Muscle of leg (tissue), 16 donors: ENCODE measurements at places on chromosomes 2 and 18. TPM values are rescaled to one million over a fixed set of nuclear protein-coding genes. Genes with fewer than 3 reads are reported as not detected.

DNA sequence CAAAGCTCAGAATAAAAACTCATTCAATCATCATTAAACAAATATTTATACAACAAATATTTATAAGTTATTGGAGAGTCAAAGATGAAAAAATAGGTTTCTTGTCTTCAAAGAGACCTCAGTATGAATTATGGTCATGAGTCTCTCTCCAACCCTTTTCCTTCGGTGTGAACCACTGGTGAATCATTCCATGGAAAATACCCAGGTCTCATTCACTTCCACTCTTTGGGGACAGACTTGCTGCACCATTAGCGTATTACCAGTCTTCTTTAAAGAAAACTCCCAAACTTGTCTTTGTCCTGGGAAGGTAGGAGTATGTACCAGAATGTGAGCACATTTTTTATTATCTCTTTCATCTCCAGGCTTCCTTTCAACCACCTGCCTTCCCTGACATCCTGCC, 257.4 kb upstream of the RBMS1 start:
- H3K36me3 ChIP-seq = no peaks in the 10 kb centered on the region
- no peaks in the 10 kb centered on the region for H3K4me1 ChIP-seq
- H3K27me3 ChIP-seq = no peaks in the 10 kb centered on the region
- H3K4me3 ChIP-seq = no peak overlapping the region
- no peak overlapping the region for H3K27ac ChIP-seq
- no peak for DNase-seq

DNA sequence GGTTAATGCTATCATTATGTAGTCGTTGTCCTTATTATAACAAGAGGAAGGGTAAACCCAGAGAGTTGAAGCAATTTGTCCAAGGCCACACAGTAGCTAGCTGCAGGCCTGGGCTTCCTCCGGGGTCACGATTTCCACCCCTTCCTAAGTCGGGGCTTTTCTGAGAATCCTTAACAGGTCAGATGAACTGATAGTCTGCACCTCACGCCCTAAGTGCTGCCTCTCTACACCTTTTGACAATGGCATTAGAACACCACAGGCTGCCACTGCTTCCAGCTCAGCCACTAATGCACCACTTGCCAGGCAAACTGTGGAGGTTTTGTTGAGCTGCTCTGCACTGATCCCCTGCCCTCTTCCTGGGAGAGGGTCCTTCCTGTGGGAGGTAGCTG, 37.7 kb downstream of the FOSL2 start:
- no peak overlapping the region for H3K4me3 ChIP-seq
- no peaks in the 10 kb centered on the region for H3K27me3 ChIP-seq
- H3K27ac ChIP-seq = no peak overlapping the region
- no peak for DNase-seq

DNA sequence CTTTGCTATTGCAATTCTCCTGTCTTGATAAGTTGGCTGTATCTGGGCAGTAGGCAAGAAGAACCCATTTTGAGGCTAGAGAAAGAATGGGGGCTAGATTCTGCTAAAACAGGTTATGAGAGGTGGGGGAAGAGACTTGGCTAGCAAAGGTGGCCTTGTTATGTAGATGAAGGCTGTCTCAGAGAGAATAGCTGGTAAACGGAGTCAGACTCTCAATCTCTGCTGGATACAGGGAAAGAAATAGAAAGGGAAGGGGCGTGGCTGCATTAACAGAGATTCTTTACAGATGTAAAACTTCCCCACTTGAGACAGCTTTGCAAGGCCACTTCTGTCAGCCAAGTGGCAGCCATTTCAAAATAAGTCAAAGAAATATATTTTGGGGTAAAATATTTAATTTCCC, 38.1 kb upstream of the ARHGAP25 start:
- no peaks in the 10 kb centered on the region for H3K4me1 ChIP-seq
- no peaks in the 10 kb centered on the region for H3K27me3 ChIP-seq
- H3K27ac ChIP-seq = no peak overlapping the region
- no peak for DNase-seq

DNA sequence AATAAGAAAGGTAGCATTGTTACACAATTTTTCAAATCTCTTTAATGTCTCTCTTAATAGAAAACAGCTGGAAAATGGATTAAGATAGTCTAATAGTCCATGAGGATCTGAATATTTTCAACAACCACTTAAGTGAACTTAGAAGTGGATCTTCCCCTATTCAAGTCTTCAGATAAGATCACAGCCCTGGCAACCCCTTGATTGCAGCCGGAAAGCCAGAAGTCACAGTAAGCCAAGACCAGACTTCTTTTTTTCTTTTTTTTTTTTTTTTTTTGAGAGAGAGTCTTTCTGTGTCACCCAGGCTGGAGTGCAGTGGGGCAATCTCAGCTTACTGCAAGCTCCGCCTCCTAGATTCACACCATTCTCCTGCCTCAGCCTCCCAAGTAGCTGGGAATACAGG, 18.6 kb upstream of the ZC3H15 start:
- no peaks in the 10 kb centered on the region for H3K36me3 ChIP-seq
- no peak overlapping the region for H3K4me3 ChIP-seq
- DNase-seq = no peak
- H3K4me1 ChIP-seq = no peaks in the 10 kb centered on the region
- no peaks in the 10 kb centered on the region for H3K27me3 ChIP-seq

DNA sequence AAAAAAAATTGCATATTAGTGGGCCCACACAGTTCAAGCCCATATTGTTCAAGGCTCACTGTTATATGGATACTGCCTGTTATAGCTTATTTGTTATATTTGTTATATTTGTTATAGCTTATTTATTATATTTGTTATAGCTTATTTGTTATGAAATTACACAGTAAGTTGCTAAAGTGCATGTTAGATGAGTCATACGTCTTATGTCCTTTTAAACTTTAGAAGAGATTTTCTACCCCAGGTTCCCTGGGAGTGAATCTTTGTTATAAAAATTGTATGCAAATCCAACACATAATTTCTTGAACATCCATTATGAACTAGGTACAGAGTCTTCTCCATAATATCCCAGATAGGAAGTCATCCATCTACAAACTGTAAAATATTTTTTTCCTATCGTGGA, 22.1 kb downstream of the HTR2B start:
- no peak overlapping the region for H3K27ac ChIP-seq
- H3K4me1 ChIP-seq = no peaks in the 10 kb centered on the region
- DNase-seq = no peak
- peaks cover 28% of the 10 kb centered on the region for H3K36me3 ChIP-seq
- H3K4me3 ChIP-seq = no peak overlapping the region

- no peak overlapping the region for H3K27ac ChIP-seq
- no peaks in the 10 kb centered on the region for H3K27me3 ChIP-seq
- H3K4me3 ChIP-seq = no peak overlapping the region
- DNase-seq = peak; percentile 12
Observed at GRCh38 chr2:49861821-49862220, 707.5 kb upstream of the FSHR start.

The CPO gene
- 0.13 TPM for total RNA-seq

DNA sequence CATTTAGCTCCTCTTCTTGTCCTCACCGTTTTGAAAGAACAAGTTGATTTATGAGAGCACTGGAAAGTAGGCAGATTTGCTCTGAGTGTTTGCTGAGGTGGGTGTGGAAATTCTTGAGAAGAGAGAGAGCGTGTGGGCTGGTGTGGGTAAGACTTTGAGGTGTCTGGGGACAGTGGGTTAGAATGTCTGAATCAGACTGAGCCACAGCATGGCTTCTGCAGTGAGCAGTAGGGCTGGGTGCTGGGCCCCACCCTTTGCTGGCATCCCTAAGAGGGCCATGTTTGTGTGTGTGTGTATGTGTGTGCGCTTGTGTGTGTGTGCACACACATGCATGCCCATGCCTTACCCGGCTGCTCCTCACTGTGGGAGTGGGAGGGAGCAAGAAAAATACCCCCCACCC, 63.7 kb downstream of the COPS8 start:
- no peak for DNase-seq
- H3K27ac ChIP-seq = no peak overlapping the region
- peaks cover 8% of the 10 kb centered on the region for H3K4me1 ChIP-seq

DNA sequence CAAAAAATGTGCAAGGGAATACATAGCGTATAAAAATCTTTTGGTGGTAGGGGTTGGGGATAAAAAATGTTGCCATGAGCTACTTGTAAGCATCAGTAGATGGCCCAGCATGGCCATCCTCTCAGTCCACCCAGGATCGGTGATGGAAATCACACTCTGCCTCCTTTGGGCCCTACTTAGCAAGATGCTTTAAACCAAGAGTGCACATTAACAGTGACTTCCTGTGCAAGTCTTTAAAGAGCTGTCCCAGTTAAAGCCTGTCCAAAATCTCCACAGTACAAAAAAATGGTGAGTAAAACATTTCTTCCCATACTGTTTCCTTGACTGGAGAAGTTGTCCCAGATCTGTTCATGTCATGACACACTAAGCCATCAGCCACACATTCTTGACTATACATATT, 18.0 kb downstream of the ANKRD44 start:
- DNase-seq = no peak
- no peaks in the 10 kb centered on the region for H3K27me3 ChIP-seq
- H3K4me3 ChIP-seq = no peak overlapping the region
- no peaks in the 10 kb centered on the region for H3K36me3 ChIP-seq
- no peak overlapping the region for H3K27ac ChIP-seq
- peaks cover 2% of the 10 kb centered on the region for H3K4me1 ChIP-seq

The ANKRD44 gene
- 26.3 TPM for total RNA-seq

DNA sequence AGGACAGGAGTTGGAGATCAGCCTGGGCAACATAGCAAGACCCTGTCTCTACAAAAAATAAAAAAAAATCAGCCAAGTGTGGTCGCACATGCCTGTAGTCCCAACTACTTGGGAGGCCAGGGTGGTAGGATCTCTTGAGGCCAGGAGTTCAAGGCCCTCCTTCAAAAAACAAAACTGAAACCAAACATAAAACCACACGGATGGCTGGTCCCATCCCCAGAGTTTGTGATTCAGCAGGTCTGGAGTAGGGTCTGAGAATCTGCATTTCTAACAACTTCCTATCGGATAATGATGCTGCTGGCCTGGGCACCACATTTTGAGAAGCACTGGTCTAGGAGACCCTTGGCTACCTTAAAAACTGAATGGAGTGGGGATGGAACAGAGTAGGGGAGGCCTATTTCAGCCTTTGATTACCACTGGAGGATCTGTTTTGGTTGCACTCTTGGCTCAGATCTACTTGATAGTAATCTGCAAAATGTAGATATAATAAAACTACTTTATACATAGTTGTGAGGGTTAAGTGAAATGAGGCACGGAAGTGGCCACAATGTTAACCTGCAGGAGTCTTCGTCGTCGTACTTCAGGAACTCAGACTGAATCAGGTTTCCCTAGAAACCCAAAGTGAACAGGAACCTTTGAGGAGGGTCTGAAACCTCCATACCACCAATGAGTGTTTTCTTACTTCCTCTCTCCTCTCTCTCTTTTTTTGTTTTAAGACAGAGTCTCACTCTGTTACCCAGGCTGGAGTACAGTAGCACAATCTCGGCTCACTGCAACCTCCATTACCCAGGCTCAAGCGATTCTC, 25.5 kb upstream of the NFE2L2 start:
- H3K4me1 ChIP-seq = peaks cover 3% of the 10 kb centered on the region
- no peak overlapping the region for H3K4me3 ChIP-seq
- H3K27me3 ChIP-seq = no peaks in the 10 kb centered on the region

The IKZF2 gene
- 5.1 TPM for total RNA-seq

DNA sequence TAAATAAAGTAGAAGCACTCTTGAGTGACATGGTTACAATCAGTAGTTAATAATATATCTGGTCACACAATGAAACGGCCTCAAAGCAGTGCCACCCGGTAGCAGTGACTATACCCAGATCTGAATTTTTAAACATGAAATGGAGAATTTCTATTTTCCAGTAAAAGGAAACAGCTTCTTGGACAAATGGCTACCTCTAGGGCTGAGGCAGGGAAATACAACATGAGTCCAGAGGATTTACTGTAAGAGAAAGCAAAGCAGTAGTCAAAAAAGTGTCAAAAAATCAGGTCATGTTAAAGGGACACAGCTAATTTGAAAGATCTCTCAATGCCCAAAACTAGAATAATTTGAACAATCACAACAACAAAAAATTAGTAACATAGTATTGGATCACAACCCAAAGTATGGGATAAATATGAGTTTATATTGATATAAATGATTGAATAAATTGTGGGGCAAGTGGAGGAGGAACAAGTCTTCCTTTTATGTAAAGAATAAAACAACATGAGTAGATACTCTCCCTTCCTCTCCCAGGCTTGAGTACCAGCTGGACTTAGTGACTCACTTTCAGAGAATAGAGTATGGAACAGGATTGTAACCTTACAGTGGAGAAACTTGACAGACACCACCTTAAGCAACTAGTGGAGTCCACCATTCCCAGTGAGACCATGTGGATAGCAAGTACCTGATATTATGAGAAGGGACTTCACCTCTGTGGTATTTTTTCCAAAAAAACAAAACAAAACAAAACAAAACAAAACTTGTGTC, 180.8 kb downstream of the MBD2 start:
- no peaks in the 10 kb centered on the region for H3K27me3 ChIP-seq
- no peak overlapping the region for H3K4me3 ChIP-seq
- no peak for DNase-seq
- no peaks in the 10 kb centered on the region for H3K36me3 ChIP-seq

DNA sequence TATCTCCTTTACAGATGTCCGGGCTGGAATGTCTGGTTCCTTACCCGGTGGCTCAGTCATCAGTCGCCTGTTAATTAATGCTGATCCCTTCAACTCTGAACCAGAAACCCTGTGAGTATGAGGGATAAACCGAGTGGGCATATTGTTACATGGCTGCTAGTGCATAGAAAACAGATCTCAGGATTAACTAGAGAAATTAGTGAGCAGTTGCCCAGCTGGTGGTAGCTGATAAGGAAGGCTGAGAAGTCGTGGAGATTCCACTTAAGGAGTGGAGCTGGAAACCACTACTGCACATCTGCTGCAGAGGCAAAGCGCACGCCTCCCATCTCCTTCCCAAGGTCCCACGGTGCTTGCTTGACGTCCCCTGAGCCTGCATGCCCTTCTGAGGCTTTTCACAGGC, 97.7 kb downstream of the DGKD start:
- DNase-seq = no peak
- H3K36me3 ChIP-seq = peaks cover 89% of the 10 kb centered on the region
- H3K27ac ChIP-seq = no peak overlapping the region
- H3K4me3 ChIP-seq = no peak overlapping the region
- no peaks in the 10 kb centered on the region for H3K27me3 ChIP-seq

GRCh38 chr2:60573251-60573650, 19.8 kb upstream of the BCL11A start:
- H3K4me3 ChIP-seq = no peak overlapping the region
- no peak for DNase-seq
- H3K4me1 ChIP-seq = peaks cover 7% of the 10 kb centered on the region
- no peaks in the 10 kb centered on the region for H3K36me3 ChIP-seq

DNA sequence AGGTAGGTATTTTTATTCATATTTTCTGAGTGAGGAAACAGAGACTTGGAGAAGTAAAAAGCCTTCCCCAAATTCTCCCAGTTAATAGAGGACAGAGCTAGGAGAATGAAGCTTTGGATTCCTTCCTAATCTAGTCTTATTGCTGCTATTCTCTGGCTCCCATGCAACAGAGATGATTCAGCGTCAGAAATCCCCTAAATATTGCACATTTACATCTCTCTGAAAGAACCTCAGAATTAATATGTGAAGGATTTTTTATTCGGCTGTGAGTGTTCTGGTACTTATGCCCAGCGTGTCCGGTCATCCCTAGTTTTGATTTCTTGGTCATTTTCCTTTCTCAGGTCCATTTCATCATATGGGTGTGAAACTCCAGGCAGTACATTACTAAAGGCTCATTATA, 91.2 kb upstream of the SESTD1 start:
- no peaks in the 10 kb centered on the region for H3K4me1 ChIP-seq
- H3K36me3 ChIP-seq = no peaks in the 10 kb centered on the region
- DNase-seq = peak; percentile 30
- H3K27me3 ChIP-seq = no peaks in the 10 kb centered on the region

The ARHGAP25 gene
- 3.1 TPM for total RNA-seq

The INPP5D gene
- 4.3 TPM for total RNA-seq

- H3K27ac ChIP-seq = no peak overlapping the region
- DNase-seq = peak; percentile 53
- no peaks in the 10 kb centered on the region for H3K27me3 ChIP-seq
- H3K4me1 ChIP-seq = no peaks in the 10 kb centered on the region
Observed at GRCh38 chr18:24094561-24094960, 44.3 kb upstream of the CABYR start.

The NAGK gene
- total RNA-seq = 67.6 TPM

The ANKAR gene
- total RNA-seq = 16.3 TPM
